Stimulated activated CD8-positive, alpha-beta memory T cell treated with anti-CD3 and anti-CD28 coated beads, Interleukin-15, amount 100 ng/mL, for 24 hours (primary cell): ENCODE measurements at places on chromosomes 5 and 9.

DNA sequence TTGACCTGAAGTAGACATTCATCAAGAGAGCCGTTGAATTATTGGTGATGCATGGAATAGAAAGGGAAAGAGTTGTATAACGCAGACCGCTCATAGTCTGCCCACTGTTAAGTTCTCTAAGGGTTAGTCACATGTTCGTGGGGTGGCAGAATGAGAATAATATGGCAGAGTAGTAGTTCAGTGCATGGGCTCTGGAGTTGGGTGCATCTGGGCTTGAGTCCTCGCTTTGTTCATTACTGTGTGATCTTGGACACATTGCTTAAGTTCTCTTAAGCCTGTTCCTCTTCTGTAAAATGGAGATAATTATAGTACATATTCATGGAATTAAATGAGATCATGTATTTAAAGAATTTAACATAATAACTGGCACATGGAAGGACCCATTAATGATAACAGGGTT lies 23.6 kb downstream of the TNPO1 start:
- DNase-seq, result no peak

DNA sequence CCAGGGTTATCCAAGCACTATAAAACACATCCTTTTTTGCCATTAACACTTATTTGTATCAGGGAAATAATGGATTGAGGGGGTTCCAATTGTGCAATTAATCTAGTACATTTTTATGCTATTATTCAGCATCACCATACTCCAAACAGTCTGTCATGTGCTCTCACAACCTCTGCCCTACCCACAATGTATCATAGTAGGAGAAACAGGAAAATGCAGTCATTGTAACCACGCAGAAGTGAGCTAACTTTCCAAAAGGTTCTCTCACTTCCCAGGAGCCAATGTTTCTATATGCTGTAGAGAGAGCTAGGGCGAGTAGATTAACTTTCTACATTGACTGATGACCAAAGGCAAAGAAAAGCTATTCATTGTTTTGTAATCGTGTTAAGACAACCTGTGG lies 29.8 kb downstream of the DAB2 start:
- DNase-seq, result no peak

- no peak for DNase-seq
Measured at GRCh38 chr5:83956386-83956785, 235.7 kb upstream of the HAPLN1 start.

DNA sequence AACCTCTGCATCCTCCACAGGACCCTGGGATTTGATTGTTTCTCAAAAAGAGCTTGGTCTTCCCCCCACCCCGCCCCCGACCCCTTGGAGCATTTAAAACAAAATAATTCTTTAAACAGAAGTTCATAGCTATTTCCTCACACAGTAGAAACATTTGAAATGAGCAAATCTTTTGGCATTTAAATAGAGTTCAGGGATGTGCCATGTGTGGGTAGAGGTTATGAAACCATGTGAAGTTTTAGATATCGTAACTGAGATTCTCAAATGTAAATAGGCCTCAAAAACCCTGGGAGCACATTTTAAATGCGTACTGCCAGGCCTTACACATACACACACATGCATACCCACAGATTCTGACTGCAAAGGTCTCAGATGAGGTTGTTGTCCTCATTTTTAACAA lies 66.5 kb downstream of the EPB41L4B start:
- DNase-seq, result no peak

DNA sequence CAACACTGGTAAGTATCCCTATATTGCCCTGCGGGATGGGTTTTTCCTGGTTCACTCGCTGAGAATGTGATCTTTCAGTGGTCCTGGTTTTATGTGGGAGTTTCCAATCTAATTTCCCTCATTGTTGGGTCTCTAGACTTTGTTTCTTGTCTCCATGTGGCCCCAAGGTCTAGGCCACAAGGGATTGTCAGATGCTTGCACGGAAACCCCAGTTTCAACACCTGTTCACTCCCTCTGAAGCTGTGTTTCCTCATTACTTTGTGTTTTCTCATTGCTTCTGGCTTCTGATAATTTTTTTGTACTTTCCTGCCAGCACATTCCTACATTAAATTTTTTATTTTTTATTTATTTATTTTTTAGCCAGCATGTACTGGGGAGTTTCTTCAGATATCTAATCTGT lies 191.5 kb downstream of the TTLL11 start:
- no peak for DNase-seq

DNA sequence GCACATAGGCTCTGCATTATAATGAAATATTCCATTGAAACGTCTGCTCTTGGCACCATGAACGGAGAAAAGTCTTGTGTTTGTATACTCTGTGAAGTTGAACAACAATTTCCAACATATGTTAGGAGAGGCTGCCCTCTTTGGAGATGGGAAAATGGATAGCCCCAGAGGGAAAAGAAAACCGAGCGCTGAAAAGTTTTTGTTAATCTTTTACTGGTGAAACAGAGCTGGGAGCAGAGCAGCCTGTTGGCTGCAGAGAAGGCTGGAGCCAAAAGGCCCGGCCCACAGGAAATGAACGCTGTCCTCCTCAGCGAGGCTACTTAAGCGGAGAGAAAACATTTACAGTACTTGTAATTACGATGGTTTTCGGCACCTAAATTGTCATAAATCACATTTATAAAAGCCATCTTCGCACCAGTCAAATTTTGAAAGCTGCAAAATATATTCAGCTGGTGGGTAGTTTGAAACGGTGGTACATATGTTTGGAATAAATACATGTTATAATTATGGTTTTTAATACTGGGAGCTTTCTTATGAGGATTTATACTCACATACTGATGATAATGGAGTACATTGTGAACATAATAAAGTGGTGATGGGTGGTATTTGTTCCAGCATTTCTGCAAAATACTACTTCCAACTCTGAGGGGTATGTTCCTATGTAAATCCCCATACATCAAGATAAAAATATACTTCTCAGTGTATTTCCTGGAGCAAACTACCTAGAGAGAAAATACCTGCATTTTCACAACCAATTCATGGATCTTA lies 129.6 kb upstream of the CNTLN start:
- DNase-seq, result no peak
